Karpas-422 (cell line): ENCODE measurements at places on chromosomes 12 and 14. TPM values are rescaled to one million over a fixed set of nuclear protein-coding genes. Genes with fewer than 3 reads are reported as not detected.

GRCh38 chr14:71403656-71404055 lies 496.4 kb downstream of the PCNX1 start:
- H3K36me3 ChIP-seq: no peaks in the 10 kb centered on the region
- no peaks in the 10 kb centered on the region; the same call in 1 of the 2 replicates for H3K27me3 ChIP-seq
- no peaks in the 10 kb centered on the region for H3K4me1 ChIP-seq
- no peak overlapping the region for H3K27ac ChIP-seq
- no peak overlapping the region for H3K4me3 ChIP-seq

FGF23 gene
- total RNA-seq: not detected in 2 replicates

ANAPC7 gene
- 42.3 and 62.1 TPM in 2 replicates for total RNA-seq

DNA sequence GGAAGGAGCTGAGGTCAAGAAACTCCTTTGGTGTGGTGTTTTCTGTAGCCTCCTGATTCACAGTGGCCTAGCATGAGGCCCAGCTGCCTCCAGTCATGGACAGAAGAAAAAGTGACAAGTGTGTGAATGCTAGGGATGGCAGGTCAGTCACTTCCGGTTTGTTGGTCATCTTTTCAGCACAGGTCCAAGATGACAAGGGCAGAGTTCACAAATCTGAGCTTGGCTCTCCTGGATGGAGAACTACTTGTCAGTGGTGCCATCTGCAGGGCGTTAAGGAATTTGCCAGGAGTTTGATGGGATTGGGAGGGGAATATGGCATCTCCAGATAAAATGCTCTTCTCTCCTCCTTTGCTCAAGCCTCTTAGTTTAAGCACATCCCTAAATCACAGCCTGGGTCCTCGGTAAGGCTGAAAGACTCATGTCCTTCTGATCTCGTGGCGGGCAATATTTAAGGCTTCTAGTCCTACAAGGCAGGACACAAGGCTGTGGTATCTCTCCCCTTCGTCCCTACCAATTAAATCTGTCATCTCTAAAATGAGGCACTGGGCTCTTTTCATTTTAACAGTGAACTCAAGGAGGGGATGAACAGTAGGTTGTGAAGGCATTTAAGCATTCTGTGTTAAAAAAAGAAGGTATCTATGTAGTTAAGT lies 10.0 kb downstream of the TUBA1B start:
- H3K4me3 ChIP-seq: no peak overlapping the region
- no peak for DNase-seq
- no peak overlapping the region for H3K27ac ChIP-seq
- H3K27me3 ChIP-seq: no peaks in the 10 kb centered on the region
- no peaks in the 10 kb centered on the region for H3K36me3 ChIP-seq
- no peaks in the 10 kb centered on the region for H3K4me1 ChIP-seq

- no peak for DNase-seq
- H3K4me3 ChIP-seq: no peak overlapping the region
- H3K27ac ChIP-seq: no peak overlapping the region
- H3K36me3 ChIP-seq: no peaks in the 10 kb centered on the region
Measured at GRCh38 chr14:104230946-104231345, 92.6 kb downstream of the KIF26A start.
